ACHN (cell line): ENCODE measurements at places on chromosomes 2 and 18.

DNA sequence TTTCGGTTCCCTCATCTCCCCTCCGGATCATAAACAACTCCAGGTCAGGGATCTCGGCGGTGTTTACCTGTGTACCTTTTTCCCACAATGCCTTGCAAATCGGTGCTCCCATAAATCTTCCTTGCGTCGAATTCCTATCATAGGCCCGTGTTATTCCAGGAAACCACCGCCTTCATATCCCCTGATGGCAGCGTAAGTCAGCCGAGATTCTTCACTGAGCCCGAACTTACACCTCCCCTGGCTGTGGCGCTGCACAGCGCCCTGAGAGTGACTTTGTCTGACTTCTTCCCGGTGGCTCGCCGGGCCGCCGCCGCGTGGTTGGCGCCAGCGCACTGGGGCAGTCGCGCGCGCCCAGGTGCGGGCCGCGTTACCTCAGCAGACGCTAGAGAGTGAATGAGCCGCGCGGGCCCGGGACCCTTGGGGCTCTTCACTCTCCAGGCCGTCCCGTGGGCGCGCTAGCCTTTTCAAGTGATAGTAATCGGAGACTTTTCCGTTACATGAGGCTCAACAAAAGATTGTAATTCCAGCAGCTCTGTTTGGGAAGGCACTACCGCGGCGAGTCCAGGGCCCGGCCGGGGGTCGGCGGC, 101.6 kb downstream of the SPTBN1 start:
- DNase-seq, result peak; percentile 73

GRCh38 chr18:12904012-12904516, 20.0 kb upstream of the PTPN2 start:
- no peak for DNase-seq

DNA sequence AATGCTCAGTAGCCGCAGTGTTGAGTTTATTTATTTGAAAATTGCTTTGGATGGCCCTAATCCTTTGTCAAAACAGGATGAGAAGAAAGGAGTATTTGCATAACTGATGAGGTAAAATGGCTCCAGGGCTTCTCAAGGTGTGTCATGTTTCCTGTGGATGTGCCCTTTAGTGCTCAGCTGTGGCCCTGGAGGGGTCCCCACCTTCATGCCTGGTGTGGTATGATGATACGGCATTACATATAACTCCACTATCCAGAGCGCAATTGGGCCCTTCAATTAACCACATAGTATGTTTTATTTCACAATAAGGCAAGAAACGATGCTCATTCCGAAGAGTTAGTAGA, 39.8 kb upstream of the TMEM178A start:
- DNase-seq, result no peak

GRCh38 chr18:955384-956066, 50.9 kb downstream of the ADCYAP1 start:
- peak; percentile 34 for DNase-seq

DNA sequence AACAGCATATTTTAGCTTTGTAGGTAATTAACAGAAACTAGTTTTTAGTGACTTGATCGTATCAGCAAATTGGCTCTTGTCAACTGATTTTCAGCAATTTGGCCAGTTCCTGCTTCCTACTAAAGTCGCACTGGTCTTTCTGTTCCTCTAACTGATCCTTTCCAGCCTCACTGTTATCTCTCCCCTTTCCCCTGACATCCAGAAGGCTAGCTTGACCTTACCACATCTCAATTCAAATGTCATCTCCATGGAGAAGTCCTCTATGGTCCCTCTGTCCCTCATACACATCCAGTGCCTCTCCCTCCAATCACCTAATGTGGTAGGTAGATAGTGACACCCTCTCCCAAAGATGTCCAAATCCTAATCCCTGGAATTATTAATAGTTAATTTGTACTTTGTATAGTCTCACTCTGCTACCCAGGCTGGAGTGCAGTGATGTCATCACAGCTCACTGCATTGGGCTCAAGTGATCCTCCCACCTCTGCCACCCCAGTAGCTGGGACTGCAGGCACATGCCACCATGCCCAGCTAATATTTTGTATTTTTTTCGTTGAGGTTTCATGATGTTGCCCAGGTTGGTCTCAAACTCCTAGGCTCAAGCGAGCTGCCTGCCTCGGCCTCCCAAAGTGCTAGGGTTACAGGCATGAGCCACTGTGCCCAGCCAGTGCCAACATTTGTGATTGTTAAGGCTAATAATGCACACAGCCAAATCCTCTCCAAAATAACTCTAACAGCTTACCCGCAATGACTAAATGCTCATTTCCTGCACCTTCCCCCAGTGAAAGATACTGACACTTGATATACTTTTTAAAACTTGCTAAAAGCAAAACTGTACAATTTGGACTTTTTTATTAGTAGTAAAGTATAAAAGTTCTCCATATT, 16.9 kb downstream of the PSTPIP2 start:
- no peak for DNase-seq

GRCh38 chr2:57726294-57726693, 320.3 kb upstream of the VRK2 start:
- DNase-seq, result no peak

DNA sequence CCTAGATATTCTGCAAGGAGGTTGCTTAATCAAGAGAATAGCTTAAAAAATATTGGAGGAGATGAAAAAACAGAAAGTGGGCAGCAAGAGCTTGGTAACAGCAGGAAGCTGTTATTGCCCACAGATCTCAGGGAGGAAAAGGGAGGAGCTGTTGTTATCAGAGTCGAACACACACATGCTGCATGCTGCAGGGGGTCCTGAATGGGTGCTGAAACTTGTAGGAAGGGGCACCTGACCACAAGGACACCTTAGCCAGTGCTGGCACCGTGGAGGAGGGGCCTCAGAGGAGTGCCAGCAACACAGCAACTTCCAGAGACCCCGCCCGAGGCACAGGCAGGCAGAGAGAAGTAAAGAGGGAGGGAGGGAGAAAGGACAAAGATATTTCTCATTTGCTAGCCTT, 332.9 kb downstream of the SOCS6 start:
- DNase-seq, result no peak

GRCh38 chr2:19250906-19251305, 107.5 kb downstream of the OSR1 start:
- no peak for DNase-seq

GRCh38 chr2:85779641-85780315, 26.0 kb downstream of the ATOH8 start:
- no peak for DNase-seq
